ENCODE measurements at places on chromosomes 2 and 18.
A peak's percentile ranks its signal among the peaks of the same experiment; 100 is the strongest.

DNA sequence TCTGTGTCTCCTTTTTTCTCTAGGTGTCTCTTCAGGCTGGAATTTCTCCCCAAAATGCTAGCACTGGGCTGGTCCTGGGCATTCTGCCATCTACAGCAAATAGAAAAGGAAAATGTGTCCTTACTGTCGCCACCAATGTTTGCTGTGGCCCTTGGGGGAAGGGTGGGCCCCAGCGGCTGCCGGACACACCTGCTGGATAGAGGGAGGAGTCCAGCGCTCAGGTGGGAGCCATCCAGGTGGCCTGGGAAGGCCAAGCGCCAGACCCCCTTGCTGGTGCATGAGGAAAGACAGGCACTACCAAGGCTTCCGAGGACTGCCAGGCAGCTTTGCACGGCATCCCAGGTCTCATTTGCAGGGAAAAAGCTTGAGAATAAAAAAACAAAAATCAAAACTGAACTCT, 147.7 kb upstream of the GATA6 start:
- no peak for DNase-seq

- no peak for DNase-seq
Observed at GRCh38 chr2:100546469-100546868, 16.3 kb upstream of the PDCL3 start.

DNA sequence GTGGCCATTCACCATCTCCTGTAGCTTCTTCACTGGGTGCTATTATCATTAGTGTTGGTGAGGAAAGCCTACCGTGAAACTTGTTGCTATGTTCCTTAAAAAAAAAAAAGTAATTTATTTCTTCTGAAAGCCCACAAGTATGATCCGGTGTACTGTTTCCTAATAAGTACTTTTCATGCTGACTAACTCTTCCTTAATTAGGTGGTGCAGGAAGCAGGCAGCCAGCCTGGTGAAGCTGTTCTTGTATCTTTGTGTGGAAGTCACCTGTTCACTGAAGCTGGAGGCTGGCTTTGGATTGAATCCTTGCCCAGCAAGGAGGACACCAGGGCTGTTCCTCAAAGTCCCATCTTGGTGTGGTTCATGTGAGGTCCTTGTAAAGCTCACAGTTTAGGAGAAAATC, 321.7 kb upstream of the THSD7B start:
- DNase-seq, result no peak

DNA sequence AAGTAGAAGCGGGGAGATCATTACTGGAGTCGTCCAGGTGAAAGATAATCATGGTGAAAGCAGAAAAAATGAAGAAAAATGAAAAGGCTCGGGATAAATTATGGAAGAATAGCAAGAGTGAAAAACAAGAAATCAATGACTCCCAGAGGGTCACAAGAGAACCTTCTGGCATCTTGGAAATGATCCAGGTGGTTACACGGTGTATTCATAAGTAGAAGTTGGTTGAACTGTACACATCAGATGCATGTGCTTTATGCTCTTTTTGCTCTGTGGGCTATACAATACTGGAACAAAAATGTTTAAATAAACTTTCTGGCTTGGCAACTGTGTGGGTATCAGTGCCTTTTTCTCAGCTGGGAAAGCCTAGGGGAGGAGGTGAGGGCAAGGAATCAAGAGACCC, 348.9 kb downstream of the RND3 start:
- no peak for DNase-seq

DNA sequence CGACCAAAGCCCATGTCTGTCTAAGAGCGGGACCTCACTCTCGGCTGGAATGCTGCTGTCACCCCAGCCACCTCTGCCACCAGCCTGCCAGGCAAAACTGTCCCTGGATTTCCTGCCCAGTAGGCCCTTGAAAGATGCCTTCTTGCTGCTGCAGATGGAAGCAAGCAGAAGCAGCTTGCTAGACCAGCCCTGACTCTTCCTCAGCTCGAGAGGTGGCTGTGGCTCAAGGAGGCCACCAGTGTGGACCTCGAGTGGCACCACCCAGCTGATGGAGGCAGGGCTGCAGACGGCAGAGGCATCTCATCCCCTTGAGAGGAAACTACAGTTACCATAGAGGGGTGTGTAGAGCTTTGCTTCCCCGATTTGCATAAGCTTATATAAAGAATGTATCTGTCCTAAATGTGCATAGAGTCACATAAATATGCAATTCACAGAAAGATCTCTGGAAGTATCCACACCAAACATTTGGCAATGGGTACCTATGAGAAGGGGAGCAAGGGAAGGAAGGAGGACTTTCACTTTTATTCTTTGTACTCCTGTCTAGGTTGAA, 20.6 kb downstream of the ADCY3 start:
- DNase-seq, result no peak

DNA sequence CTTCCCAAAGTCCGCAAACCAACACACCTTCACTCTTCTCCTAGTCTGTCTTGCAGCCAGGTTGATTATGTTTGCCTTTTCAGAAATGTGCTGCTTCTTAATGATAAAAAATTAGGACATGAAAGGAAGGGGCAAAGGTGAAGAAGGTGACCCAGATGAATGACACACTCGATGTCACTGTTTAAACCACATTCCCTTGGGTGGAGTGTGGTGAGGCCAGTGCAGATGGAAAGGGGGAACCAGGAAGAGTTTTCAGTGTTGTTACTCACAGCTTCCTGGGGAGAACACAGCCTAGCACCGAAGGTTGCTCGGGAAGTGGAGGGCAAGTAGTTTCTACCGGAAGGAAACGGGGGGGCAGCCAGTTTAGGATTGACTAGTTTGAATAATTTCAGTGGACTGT, 57.2 kb upstream of the BOD1L2 start:
- no peak for DNase-seq

DNA sequence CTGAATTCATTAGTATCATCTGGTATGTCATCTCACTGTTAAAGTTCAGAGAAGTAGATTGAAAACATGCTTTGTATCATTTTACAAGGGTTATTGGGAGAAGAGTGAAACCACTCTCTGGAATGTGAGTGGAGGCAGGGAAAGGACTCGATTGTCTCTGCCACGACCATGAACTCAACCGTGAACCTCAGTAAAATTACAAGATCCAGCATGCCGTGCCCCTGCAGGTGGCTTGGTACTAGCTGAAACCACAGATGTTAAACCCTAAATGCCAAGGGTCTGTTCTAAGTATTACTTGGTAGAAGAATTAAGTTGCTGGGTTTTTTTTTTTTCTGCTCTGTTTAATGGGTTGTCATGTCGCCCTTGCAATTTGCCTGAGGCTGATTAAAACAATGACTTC, 197.2 kb downstream of the MYO3B start:
- DNase-seq, result no peak

DNA sequence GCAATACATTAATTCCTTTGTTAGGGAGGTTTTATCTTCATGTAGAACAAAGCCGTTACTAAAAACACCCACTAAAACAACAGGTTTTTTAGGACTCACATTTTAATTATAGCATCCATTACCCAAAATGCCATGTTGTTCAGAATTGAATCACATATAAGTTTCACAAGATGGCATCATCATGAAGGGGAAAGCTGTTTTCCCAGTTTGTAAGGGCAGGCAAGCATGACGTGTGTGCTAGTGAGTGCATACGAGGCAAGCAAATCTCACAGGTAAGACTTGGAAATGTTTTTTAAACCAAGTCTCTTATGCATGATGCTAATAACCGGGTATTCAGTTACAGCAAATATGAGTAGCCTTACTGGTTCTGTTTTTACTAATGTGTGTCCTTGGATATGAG, 111.8 kb upstream of the NFATC1 start:
- no peak for DNase-seq

DNA sequence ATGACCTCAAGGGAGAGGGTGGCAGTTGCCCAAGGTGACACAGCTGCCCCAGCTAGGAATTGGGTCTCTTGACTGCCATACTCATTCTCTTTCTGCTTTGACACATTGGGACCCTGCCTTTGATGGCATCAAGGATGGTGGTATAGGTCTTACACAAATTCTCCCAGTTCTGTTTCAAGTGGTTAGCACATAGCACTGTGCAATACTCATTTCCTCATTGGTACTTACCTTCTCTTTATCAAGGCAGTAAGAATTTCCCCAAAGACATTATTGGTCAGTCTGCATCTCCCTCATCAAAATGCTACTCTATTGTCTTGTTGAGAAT, 35.9 kb upstream of the CCDC93 start:
- DNase-seq, result no peak

GRCh38 chr2:20608666-20609348, 42.1 kb downstream of the HS1BP3 start:
- no peak for DNase-seq

- no peak for DNase-seq
Observed at GRCh38 chr2:74581463-74581862, 26.9 kb downstream of the DOK1 start.

DNA sequence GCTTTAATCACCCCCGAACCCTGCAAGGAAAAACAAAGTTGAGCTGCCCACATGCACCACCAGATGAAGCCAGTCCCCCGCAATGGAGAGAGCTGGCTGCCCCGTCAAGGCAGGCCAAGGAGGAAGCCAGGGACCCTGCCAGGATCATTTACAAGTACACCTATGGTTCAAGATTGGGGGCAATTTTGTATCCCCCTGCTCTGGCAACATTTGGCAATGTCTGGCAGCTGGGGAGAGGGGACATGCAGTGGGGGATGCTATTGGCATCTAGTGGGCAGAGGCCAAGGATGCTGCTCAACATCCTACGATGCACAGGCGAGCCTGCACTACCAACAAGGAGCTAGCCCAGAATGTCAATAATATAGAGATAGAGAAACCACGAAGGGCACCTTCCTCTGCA, 1.9 kb downstream of the ACTR1B start:
- DNase-seq, result no peak

GRCh38 chr2:55247025-55247424, 14.5 kb downstream of the RPS27A start:
- no peak for DNase-seq

- DNase-seq, result no peak
Observed at GRCh38 chr2:133438026-133438425, 130.2 kb downstream of the NCKAP5 start.

DNA sequence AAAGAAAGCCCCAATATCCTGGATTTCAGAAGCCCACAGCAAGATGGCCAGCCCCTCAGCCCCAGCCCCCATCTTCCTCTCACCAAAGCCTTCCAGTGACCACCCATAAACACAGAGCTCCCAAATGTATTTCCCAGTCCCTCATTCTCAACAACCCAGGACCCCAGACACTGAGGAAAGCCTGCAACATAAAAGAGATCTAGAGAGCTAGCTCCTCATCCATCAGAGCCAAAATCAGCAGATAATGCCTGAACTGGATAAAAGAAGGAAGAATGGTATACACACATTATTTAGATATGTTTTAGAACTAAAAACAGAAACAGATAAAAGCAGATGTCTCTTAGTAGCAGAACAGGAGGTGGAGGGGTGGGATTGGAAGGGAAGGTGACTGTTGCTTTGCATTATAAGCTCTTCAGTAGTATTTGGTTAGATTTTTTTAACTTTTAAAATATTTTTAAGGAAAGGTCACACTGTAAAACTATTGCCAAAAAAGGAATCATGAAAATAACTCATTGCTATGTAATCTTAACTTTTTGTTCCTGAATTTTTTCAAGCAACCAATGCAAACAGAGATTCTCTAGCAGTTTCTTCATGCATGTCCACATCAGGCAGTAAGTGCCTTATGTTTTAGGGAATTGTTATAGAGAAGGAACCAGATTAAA, 144.2 kb upstream of the PKDCC start:
- DNase-seq, result peak; percentile 60

DNA sequence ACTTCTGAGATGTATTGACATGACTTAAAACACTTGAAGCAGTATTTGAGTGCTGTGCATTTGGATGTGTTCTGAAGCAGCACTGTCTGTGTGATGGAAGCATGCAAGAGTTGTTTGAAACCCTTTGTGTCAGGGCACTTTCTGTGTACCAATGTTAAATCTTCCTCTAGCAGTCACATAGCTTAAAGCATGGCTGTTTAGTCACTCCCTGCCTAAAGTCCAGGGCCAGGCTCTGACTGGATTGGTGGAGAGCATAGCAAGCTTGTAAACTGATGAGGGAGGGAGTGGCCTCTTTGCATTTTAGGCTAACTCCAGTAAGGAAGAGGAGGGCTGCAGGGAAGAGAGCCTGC, 73.5 kb downstream of the MYO1B start:
- peak; percentile 62 for DNase-seq

DNA sequence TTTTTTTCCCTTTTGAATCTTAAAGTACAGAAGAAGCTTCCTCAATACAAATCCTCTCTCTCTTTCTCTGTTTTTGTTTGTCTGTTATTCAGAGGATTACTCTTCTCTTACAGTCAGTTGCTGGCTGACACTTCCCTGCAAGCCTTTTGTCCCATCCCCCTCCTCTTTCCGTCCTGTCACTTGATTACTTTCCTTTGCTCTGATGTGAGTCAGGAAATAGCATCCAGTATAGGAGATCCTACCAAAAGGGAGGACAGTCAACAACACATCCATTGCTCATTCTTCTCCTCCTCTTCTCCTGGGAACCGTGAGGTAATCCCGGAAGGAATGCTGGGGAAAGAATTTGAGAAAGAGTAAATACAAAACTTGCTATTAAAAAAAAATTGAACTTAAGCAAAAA, 79.3 kb upstream of the SCN7A start:
- peak; percentile 8 for DNase-seq

DNA sequence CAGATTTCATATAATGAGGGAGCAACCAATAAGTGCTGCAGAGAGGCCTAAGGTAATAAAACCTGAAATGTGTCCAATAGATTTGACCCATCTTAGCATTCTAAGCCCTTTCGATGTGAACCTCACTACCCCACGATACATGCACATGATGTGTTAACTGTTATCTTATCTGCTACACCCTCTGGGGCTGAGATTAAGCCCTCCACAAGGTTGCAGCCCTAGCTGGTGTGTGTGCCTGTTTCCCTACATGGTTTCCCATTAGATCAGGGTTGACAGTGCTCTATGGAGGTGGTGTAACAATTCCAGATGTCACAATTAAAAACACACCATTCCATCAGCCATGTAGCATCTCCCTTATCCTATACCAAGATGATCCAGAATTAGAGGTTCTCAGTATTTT, 68.9 kb upstream of the THSD7B start:
- no peak for DNase-seq

DNA sequence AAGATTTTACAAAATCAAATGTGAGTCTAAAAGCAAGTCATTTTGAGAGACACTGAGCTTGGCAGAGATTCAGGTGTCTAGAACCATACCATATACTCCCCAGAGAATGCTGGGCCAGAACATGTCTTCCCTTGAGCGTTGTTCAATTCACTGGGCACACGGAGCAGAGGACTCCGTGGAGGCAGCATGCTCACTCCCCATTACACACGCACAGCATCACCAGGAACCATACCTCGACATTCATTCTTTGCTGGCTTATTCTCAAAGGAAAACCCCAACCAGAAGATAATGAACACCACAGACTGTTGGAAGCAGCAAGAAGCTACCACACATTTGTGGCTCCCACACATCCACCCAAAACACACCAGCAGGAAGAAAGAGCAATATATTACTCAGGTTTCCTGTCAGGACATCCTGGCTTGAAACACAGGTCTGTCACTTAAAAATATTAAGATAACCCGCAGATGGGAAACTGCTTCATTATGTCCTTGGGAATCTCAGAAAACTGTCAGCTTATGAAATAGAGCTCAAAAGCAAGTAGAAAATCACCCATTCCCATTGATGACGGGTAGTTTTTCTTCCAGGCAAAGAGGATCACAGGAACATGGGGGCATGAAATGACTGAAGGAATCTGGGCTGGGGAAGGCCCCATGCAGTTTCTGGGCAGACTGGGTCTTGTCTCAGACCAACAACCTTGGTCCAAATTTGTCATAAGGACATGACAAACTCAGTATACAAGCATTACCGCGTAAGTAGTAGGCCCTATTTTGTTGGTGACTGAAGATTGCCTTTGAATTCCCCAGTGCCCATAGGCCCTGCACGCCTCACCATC, 46.4 kb downstream of the PCBP1 start:
- no peak for DNase-seq

GRCh38 chr18:24631243-24632025, 171.0 kb downstream of the HRH4 start:
- no peak for DNase-seq

GRCh38 chr18:36903215-36903928, 74.4 kb downstream of the KIAA1328 start:
- peak; percentile 34 for DNase-seq
